ENCODE measurements at places on chromosomes 12 and 14.
A peak's percentile ranks its signal among the peaks of the same experiment; 100 is the strongest.

- peak; percentile 5 for DNase-seq
These were observed 135.2 kb downstream of the RERGL start for GRCh38 chr12:17954788-17955187.

- peak; percentile 30 for DNase-seq
These were observed 213.0 kb downstream of the ADAMTS20 start for GRCh38 chr12:43338848-43339526.

- no peak for DNase-seq
These were observed 53.7 kb downstream of the PPFIBP1 start for GRCh38 chr12:27577688-27578087.

DNA sequence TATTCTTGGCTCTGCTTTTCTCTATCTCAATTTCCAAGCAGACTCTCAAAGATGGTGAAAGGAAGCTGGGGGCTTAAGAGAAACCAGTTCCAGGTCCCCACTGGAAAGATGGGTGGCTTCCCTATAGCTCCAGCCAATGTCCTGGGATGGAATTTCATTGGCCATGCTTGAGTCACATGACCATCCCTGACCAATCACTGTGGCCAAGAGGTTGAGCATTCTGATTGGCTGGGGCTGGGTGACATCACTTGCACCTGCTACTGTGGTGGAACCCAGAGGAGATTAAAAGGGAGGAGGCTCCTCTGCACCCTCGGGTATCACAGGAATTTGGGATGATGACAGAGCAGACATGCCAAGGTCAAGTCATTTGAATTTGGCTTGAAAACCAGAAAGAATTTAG, 436.5 kb downstream of the TMEM132D start:
- DNase-seq, result no peak

GRCh38 chr12:129670256-129670920, 233.4 kb downstream of the TMEM132D start:
- DNase-seq, result no peak

- DNase-seq, result no peak
These were observed 29.9 kb downstream of the PPFIBP1 start for GRCh38 chr12:27553941-27554340.

GRCh38 chr14:25516838-25517237, 466.9 kb upstream of the STXBP6 start:
- DNase-seq, result peak; percentile 59

GRCh38 chr14:106802413-106803364, 1276.3 kb downstream of the TMEM121 start:
- DNase-seq, result no peak

DNA sequence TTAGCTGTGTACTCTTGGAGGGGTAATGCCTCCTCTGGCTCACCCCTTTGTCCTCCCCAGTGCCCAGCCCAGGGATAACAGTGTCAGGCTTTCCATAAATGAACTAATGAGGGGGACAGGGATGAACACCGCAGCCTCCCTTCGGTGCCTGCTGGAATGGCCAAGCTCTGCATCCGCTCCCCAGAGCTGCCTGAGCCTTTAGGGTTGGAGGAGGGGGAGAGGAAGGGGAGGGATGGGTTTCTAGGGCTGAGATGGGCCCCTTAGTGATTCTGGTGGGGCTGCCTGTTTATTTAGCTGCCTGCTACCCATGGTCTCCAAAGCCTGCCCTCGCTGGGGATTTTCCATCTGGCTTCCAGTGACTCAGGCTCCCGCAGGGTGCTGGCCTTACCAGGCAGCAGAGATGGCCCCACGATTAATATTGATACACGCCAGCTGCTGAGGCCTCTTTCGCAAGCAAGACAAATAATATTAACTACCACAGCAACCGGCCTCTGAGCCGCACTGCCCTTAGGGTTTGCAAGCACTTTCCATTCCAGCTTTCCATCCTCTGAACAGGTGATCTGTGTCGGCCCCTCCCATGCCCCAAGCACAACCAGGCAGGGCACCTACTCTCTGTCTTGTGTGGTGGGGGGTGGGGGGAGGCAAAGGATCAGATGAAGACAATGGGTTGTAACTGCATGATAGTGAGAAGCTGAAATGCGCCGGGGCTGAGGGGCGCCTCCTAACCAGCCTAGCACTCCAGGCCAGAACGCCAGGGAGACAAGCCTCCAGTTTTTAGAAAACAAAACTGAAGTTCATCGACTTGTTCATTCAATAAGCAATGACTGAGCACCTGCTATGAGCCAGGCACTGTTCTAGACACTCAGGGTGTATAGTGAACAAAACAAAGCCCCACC, 56.7 kb downstream of the C14orf132 start:
- DNase-seq, result peak; percentile 71

GRCh38 chr14:75221797-75222196, 45.4 kb upstream of the TMED10 start:
- no peak for DNase-seq
